ENCODE measurements at places on chromosomes 13 and 19.

DNA sequence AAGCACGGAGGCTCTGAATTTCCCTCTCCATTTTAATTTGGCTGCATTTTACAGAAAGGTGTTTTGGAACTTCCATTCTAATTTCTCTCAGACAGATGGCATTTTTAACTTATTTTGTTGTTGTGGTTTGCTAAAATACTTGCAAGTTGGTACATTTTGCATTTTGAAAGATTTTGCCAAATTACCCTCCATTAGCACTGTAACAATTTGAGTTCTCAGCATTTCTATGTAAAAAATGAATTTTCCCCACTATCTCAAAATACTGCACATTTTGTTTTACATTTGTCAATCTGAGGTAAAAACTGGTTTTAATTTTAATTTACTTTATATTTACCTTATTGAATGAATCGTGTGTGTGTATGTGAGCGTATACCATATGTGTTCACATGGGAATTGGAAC is 7.0 kb upstream of the HNRNPL start:
- DNase-seq: no peak

DNA sequence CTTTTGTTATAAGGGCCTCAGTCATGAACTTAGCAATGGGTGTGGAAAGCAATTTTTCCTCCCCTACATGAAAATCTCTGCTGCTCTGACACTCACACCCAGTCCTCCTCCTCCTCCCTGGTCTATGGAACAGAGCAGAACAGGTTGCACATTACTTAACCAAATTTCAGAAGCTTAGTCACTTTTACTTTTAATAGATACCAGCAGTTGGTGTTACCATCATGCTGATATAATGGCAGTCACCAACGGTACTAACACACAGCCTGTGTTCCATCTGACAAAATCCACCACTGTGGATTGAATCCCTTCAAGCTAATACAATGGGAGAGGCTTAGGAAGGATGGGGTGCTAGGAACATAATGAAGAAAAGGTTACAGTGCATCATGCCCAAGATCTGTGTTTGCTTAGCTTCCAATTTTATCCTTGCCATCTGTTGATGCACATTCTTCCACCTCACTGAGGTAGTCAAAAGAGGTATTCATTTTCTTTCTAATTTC is 9.8 kb downstream of the TPT1 start:
- no peak for DNase-seq

GRCh38 chr13:27236478-27236877 is 14.9 kb upstream of the RPL21 start:
- DNase-seq: no peak

DNA sequence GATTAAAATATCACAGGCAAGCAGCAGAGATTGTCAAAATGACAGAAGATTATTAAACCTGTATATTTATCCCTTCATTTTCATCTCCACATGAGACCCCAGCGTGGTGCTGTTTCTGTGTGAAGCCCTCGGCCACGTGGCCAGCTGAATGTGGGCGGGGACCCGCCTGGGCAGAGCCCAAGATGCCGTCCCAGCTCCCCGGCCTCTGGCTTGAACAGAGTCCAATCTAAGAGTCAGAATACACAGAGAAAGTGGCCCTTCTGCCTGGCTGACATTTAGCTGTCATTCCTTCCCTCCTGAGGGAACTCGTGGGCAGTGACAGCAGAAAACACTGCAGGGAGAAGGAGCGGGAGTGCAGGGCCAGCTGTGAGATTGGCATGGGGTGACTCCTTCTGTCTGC is 34.9 kb upstream of the UQCRFS1 start:
- DNase-seq: no peak

DNA sequence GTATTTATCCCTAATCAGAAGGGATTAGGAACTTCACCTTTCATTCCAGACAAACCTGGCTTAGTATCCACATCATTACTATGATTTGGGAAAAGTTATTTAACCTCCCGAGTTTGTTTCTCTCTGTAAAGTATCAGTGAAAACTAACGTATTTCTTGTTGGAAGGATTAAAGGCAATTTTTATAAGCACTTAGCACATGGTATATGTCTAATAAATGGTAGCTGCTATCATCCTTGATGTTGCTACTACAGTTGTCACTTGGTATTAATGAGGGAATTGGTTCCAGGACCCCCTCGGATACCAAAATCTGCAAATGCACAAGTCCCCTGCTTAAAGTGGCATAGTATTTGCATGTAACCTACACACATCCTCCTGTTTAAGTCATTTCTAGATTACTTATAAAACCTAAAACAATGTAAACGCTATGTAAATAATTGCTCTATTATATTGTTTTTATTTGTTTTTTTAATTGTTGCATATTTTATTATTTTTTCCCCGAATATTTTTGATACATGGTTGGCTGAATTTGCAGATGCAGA is 42.7 kb upstream of the FAM124A start:
- no peak for DNase-seq

- DNase-seq: no peak
Measured at GRCh38 chr19:10045371-10045770, 32.1 kb downstream of the RDH8 start.

DNA sequence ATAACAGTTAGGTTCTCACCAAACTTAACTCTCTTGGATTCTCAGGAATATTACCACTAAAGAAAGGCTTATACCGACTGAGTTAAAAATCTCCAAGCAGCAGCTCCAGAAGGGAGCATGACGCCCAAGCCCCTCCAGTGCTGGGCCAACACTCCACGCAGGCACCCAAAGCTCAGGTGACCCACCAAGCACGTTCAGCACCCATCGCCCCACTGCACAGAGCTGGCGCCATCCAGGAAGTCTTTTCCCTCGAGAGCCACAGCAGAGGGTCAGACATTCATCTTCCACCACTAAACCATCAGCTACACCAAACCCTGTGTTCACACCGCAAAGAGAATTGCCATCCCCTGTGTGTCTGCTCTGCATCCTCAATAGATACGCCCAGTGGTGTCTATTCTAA is 65.7 kb downstream of the SOX1 start:
- DNase-seq: no peak

Data from stimulated activated CD4-positive, alpha-beta T cell treated with anti-CD3 and anti-CD28 coated beads, Interleukin-2, amount 100 ng/mL, for 4 hours (primary cell).